ENCODE measurements at places on chromosomes 7 and 10.

DNA sequence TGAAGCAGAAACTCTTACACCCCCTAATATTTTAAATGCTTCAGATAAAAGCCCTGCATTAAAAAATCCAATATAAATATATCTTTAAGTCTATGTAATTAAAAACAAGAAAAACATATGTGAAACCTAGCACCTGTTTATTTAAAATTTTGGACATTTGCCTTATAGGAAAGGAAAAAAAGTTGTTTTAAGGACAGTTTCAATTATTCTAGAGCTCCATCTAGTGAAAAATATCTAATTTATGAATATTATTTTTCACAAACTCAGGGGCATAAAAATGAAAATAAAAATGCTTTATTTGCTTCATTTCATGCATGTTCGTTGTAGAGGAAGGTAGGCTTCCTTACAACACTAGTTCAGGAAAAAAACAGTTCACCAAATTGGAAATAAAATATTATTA lies 26.1 kb downstream of the ENKUR start:
- H3K27me3 ChIP-seq = no peaks in the 10 kb centered on the region
- no peaks in the 10 kb centered on the region for H3K4me1 ChIP-seq
- no peak for DNase-seq
- no peak overlapping the region for H3K4me3 ChIP-seq
- no peak overlapping the region for H3K27ac ChIP-seq
- no peaks in the 10 kb centered on the region for H3K36me3 ChIP-seq

DNA sequence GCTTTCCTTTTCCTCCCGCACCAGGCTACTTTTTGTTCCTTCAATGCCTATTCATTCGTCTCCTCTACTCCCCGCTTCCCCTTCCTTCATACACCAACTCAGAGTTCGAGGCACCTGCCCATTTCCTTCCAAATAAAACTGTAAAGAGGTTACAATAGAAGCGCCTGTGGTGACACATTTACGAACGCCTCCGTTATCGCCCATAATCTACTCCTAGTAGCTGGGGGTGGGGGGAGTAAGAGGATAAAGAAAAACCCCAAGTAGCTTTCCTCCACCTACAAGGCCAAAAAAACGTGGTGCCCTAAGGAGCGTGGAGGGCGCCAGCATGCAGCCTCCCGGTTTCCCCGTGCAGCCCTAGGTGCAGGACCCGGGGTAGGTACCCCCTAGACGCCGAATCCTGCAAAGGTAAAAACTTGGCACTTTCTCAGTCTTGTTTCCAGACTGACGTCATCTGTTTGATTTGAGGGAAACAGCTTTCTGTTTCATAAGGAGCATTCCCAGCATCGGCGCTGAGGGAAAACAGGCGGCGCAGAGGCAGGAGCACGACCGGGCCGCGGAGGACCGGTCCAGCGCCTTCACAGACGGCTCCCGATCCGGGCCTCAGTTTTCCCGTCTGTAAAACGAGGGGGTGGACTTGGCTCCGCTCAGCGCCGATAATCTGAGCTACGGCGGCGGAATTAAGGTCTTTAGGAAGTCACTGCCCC lies 922 bp downstream of the PPA1 start:
- H3K27me3 ChIP-seq = no peaks in the 10 kb centered on the region
- H3K36me3 ChIP-seq = peaks cover 32% of the 10 kb centered on the region
- peak; percentile 43 for DNase-seq
- H3K4me1 ChIP-seq = peaks cover 12% of the 10 kb centered on the region

DNA sequence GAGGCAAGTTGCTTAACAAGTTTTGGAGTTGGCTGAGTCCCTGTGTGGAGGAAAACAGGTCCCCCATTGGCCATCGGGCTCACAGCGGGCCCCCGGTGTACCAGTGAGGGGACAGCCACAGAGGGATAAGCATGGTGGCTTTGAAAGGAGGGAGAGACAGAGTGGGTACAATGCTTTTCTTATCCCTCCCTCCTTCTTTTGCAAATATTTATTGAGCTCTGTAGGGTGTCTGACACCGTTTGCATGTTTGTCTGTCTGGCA lies 2.8 kb downstream of the HTRA1 start:
- H3K27ac ChIP-seq = no peak overlapping the region
- DNase-seq = no peak
- no peak overlapping the region for H3K4me3 ChIP-seq
- H3K4me1 ChIP-seq = peaks cover 5% of the 10 kb centered on the region
- H3K27me3 ChIP-seq = peaks cover 79% of the 10 kb centered on the region

GRCh38 chr10:101826852-101827434 lies 8.7 kb upstream of the OGA start:
- no peaks in the 10 kb centered on the region for H3K27me3 ChIP-seq
- no peaks in the 10 kb centered on the region for H3K36me3 ChIP-seq
- peaks cover 10% of the 10 kb centered on the region for H3K4me1 ChIP-seq
- H3K27ac ChIP-seq = no peak overlapping the region
- DNase-seq = no peak

- DNase-seq = no peak
- H3K4me1 ChIP-seq = peaks cover 3% of the 10 kb centered on the region
Observed at GRCh38 chr10:5259952-5260578, 63.4 kb downstream of the AKR1C4 start.

GRCh38 chr7:142231716-142232115 lies 26.1 kb downstream of the PRSS58 start:
- H3K27me3 ChIP-seq = peaks cover 12% of the 10 kb centered on the region
- H3K4me3 ChIP-seq = no peak overlapping the region
- H3K4me1 ChIP-seq = no peaks in the 10 kb centered on the region
- H3K27ac ChIP-seq = no peak overlapping the region
- DNase-seq = peak; percentile 12
- no peaks in the 10 kb centered on the region for H3K36me3 ChIP-seq

DNA sequence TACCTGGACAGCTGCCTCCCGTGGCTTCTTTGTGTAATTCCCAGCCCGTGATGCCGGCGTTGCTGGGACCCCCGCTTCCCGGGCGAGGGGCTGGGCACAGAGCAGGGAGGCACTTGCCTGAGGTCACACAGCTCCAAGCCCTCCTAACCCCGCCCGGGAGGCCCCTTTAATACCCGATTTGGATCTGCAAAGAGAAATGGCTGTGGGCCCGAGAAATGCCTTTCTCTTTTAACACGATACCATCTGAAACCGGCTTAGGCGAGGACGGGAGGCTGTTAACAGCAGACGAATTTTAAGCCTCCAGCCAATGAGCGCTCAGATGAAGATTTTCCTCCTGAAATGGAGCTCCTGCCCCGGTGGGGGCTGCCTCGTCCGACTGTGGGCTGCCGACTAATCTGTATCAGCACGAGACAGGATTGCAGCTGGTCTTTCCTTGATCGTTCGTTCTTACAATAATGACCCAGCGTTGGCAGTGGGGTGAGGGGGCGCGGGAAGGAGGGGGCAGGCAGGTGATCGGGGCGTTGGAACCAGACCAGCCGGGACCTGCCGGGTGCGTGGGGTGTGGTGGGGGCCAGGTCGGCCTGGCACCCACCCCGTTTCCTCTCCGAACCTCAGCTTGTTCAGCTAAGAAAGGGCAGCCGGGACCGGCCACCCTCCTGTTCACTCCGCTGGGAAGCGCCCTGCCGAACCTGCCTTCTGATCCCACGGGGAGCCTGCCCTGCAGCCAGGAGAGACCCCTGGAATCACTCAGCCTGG lies 36.2 kb upstream of the FOXL3 start:
- H3K27me3 ChIP-seq = no peaks in the 10 kb centered on the region
- no peak for DNase-seq
- peaks cover 8% of the 10 kb centered on the region for H3K36me3 ChIP-seq

DNA sequence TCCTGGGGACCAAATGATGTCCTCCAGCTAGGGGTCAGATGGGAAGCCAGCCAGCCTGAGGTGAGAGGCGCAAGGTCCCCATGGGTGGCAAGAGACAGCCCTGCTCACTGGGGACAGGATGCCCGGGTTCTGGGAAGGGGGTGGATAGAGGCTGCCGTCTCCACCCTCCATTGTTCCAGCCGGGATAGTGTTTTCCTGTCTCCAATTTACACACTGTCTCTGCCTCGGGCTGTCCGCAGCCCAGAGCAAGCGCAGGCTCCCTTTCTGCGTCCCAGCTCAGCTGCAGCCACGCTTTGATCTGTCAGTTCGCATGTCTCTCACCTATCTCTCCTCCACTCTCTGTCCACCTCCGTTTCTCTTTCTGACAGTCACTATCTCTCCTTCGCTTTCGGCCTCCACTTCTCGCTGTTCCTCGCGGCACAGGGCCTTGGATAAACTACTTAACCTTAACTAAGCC lies 2.1 kb downstream of the EPHB4 start:
- H3K4me1 ChIP-seq = peaks cover 8% of the 10 kb centered on the region
- peak overlapping the region; percentile 80 for H3K27ac ChIP-seq
- no peaks in the 10 kb centered on the region for H3K27me3 ChIP-seq
- peak overlapping the region; percentile 98 for H3K4me3 ChIP-seq
